ENCODE measurements at places on chromosomes 13 and 19.

GRCh38 chr13:25733001-25733491 lies 318.8 kb downstream of the SHISA2 start:
- no peak for DNase-seq

DNA sequence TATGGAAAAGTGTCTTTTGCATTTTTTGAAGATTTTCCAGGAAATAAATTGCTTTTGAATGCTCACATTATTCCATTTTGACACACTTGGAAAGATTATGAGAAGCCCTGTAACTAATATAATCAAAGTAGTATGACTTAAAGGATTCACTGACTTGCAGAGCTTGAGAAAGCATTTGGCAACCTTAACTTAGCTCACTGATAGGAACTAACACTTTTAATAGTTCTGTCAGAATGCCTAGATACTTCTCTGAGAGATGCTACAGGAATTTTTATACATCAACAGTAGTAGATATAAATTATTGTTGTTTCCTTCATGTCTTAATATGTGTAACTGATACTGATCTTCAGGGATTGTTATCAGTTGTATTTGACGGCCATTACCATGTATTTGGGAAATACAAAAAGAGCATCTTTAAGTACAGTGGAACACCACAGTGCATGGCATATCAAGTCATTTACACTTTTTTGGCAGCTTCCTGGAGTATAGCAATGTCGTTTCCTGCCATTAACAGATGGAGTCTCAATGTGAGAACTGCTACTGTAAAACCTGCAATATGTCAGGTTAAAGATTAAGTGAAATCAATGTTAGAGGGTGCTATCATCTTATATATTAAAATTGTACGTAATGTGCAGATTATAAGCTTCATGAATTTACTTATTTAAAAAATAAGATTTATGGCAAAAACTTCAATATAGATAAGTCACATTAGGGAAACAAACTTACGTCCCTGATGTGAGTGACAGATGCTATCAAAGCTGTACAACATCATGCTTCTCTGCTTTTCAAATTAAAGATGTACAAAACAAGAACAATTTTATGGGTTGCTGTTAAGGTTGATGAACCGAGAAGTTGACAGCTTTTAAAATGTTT lies 1159.8 kb upstream of the MIR17HG start:
- DNase-seq: no peak

- no peak for DNase-seq
These were observed 110.6 kb upstream of the MIR17HG start for GRCh38 chr13:91236921-91237320.

DNA sequence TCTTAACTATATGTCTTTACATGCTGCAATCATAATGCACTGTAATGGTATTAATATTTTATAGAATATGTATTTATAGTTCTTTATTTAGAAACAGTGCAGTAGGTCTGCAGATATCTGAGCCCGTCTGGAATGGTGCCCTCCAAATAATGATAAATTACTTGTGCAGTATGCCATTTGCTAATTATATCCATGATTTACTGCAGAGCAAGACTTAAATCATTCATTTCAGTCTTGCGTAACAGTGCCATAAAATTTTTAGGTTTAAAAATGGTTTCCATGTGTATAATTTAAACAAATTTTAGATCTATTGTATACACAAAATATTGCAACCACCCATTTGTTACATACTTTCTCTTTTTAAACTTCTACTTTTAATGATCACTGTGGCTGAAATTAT lies 175.1 kb downstream of the ZNF536 start:
- DNase-seq: no peak

DNA sequence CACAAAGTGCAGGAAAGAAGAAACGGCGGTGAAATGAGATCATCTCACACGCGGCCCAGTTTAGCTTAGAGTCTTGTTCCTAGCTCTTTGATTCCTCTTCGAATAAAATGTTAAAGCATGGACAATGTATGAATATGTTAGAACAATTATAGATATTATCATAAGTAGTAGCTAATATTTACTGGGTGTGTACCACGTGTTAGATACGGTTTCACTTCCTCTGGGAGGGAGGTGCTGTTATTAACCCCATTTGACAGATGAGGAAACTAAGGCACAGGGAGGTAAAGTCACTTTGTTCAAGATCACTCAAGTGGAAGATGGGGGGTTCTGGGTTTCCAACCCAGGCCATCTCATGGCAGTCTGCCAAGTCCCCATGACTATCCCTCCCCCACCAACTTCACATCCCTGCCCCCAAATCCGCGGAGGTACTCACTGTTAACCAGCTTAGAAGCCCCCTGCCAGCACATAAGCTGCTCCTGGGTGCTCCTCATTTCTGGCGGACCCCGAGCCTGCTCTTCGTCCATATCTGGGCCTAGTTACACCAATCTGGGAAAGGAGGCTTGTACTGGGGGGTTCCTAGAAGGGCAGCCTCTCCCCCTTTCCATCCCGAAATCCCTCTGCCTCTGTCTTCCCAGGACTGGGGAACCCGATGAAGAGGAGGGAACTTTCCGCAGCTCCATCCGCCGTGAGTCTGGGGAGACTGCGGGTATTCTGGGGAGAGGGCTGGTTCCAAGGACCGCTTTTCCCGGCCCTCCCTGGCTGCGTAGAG lies 1.0 kb upstream of the FXYD7 start:
- DNase-seq: no peak

DNA sequence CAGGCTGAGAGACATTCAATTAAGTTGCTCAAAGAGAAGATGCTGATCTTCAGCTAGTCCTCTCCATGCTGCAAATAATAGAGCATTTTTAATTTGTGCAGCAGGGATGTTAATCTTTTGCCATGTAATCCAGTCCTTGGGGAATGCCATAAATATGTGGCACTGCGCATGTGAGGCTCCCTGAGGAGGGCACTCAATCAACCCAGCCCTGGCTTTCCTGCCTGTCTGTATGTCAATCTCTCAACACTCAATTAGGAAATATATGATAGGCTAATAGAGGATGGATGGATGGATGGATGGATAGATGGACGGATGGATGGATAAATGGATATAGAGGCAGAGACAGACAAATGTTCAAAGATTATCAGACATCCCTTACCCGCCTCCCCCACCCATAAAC lies 31.6 kb upstream of the POP4 start:
- no peak for DNase-seq

GRCh38 chr19:50663482-50663790 lies 14.2 kb downstream of the C19orf81 start:
- DNase-seq: no peak

- DNase-seq: no peak
These were observed 40.3 kb upstream of the ARHGEF7 start for GRCh38 chr13:111074826-111075225.

GRCh38 chr13:51585696-51586095 lies 1.4 kb downstream of the WDFY2 start:
- no peak for DNase-seq

GRCh38 chr13:51730927-51731326 lies 73.0 kb downstream of the DHRS12 start:
- DNase-seq: no peak

GRCh38 chr13:27309401-27309958 lies 38.9 kb downstream of the RASL11A start:
- DNase-seq: no peak

- DNase-seq: no peak
These were observed 107.3 kb upstream of the STARD13 start for GRCh38 chr13:33392794-33393405.
